ENCODE measurements at places on chromosomes 13 and 19.

DNA sequence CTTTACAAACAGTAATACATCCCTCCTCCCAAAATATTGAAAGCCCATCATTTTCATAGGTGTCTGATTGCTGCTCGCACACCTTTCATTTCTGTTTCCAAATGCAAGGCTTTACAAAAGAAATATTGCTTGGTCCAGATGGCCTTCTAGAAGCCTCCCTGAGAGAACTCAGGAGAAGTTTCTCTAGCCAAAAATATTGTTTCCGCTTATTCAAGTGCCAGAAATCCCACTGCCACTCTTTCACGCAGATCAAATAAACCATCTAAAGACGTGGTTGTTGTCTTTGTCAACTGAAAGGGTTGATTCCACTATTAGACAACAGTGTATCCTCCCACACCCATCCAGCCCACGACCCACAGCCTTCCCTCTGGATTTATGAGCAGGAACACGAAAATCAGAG, 96.2 kb downstream of the ZIC5 start:
- DNase-seq: no peak

- DNase-seq: no peak
Measured at GRCh38 chr19:45164577-45165335, 4.0 kb upstream of the NKPD1 start.

DNA sequence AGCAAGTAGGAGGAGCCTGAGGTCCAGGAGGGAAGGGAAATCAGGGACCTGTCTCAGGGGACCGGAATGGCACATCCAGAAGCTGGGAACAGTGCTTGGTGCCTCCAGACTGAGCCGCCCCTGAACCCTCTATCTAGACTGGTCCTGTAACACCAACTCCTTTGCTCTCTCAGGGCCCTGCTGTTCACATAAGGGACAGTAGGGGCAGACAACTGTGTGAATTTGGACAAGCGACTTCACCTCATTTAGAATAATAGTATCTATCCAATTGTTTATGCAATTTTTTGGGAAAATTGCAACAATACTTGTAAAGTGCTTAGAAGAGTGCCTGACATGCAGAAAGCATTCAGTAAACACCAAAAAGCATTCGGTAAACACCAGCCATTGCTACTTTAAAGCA, 14.0 kb downstream of the SYMPK start:
- DNase-seq: no peak

DNA sequence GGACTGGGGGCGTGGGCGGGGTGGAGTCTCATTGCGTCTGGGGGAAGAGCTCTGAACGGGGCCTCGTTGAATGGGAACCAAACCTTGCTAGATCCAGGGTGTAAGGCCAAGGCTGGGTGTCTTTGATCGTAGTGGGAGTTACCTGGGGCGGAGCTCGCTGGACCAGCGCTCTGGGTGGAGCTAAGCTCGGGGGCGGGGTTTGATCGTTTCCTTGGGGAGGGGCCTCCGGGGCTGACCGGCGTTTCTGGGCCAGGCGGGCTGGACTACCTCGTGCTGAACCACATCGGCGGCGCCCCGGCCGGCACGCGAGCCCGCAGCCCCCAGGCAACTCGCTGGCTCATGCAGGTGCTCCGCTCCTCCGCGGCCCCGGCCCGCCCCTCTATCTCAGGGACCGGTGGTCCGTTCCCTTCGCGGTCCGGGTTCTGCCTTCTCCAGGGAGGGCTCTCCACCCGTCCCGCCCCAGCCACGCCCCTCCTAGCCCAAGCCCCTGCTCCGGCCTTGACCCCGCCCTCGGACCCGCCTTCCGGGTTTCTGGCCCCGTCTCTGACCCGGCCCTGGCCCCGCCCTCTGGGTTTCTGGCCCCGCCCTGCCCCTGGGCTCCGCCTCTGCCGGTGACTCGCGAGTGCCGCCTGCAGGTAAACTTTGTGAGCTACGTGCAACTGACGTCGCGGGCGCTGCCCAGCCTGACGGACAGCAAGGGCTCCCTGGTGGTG, 3.3 kb upstream of the RPL36 start:
- DNase-seq: peak; percentile 74

DNA sequence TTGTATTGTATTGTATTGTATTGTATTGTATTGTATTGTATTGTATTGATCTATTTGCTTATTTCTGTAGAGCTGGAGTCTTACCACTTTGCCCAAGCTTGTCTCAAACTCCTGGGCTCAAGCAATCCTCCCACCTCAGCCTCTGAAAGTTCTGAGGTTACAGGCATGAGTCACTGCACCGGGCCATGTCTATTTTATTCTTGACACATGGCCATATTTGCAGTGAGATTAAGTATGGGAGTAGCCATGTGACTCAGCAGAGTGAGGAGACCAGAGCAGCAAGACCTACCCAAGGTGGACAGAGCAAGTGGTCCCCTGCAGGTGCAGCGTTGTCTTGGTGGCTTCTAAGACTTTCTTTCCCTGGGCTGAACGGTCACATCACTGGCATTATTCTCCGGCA, 49.1 kb upstream of the UBAC2 start:
- DNase-seq: no peak

DNA sequence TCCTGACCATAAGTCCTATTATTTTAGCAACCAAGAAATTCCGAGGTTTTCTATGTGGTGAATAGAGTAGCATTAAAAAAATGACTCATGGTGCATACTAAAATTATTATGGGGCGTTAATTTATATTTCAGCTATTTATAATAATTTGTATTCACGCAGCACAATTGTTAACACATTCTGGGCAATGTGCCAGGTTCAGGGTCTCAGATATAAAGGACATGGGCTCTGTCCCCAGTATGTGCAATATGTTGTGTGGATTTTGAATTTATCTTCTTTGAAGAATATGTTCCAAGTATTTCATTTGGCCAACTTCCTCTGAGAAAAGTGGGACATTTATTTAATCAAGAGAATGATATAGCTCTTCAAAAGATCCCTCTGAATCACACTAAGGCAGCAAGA, 1434.7 kb upstream of the PRR20A start:
- DNase-seq: no peak

DNA sequence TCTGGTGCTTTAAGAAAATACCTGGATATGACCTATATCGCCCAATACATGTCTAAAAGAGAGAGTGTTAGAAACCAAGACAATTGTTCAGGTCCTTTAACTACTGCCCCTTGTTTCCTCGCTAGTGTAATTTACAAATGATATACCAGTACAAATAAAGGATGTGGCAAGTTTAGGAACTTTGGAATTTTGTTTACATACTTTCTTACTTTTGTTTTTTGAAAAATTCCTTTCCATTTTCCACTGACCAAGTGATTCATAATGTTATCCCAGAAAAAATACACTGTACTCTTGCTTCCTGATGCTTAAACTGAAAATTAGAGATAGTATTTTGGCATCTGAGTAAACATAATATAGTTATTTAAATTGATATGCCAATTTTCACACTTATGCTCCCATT, 96.8 kb upstream of the CSNK1A1L start:
- no peak for DNase-seq

- DNase-seq: no peak
Measured at GRCh38 chr13:80168089-80168850, 172.7 kb downstream of the SPRY2 start.

GRCh38 chr19:33621065-33621785, 528 bp upstream of the CHST8 start:
- DNase-seq: no peak

DNA sequence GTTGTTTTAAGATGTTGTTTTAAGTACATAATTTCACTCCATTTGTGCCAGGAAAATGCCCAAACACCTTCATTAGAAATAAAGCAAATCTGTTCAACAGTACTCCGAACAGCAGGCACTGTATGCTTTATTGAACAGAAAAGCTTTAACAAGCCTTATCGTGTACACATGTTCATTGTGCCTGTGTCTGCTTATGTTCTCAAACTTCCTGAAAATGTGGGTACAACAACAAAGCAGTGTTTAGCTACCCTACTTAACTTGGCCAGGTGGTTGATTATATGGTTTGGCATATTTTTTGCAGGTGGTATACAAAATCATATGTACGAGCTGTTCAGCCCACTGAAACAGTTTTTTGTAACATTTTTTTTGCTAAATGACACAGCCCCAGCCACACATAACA, 718.0 kb downstream of the DACH1 start:
- no peak for DNase-seq

DNA sequence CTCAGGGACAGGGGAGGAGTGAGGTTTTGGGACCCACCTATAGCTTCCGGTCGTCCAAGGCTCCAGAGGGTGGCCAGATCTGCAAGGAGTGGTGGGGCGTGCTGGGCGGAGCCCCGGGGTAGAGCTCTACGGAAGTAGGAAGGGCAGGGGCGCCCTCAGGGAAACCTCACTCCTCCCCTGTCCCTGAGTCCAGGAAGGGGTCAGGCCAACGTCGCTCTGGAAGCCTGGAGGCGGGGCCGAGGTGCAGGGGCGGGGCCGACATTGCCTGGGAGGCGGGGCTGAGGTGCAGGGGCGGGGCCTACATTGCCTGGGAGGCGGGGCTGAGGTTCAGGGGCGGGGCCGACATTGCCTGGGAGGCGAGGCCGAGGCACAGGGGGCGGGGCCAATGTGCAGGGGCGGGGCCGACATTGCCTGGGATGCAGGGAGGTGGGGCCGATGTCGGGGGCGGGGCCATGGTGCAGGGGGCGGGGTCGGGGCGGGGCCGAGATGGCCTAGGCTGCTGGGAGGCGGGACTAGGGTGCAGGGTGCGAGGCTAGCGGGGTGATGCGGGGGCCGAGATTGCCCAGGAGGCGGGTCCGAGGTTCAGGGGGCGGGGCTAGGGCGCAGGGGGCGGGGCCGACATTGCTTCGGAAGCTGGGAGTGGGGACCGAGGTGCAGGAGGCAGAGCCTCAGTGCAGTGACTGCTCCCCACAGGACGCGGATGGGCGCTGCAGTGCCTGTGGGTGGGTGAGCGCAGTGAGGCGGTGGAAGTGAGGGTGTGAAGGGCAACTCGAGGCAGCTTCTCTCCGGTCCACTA, 4.9 kb upstream of the PALM start:
- DNase-seq: no peak

GRCh38 chr19:42455621-42456081, 12.9 kb upstream of the CXCL17 start:
- DNase-seq: no peak

- DNase-seq: no peak
Measured at GRCh38 chr19:47260476-47260875, 4.2 kb downstream of the CCDC9 start.

DNA sequence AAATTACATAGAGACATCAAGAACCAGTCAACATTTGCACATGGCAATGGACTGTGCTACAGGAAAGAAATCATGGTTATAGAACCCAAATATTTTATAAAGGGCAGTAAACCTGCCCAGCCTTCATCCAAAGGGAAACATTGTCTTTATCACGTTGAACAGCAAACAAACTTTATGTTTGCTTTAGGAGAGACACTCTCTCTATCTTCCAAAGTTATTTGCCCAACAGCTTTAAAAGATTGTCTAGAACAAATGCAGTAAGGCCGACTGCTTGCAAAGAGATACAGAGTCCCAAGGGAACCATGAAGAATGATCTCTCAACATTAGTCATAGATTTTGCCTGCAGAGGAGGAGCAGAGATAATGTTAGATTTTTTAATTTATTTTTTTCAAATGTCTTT, 1323.5 kb upstream of the SLC10A2 start:
- no peak for DNase-seq

GRCh38 chr19:4455719-4456475, 1.7 kb downstream of the UBXN6 start:
- DNase-seq: no peak

DNA sequence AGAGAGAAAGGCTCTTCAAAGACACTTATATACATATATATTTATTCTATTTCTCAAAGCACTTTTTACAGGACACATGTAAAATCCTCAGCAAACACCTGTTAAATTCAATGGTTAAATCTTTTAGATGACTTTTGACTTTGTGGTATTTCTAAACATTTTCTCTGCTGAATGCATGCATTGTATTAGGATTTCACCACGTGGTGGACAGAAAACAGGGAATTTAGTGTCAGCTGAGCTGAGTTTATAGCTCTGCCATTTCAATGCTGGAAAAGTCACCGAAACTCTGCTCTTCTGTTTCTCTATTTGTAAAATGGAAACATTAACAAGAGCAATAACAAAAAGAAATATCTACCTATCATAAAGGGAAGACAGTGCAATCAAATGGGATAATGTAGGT, 375.6 kb downstream of the ENOX1 start:
- DNase-seq: no peak

GRCh38 chr19:5814852-5815246, 10.0 kb downstream of the NRTN start:
- no peak for DNase-seq

- DNase-seq: no peak
Measured at GRCh38 chr13:102830646-102831045, 15.2 kb upstream of the ERCC5 start.

DNA sequence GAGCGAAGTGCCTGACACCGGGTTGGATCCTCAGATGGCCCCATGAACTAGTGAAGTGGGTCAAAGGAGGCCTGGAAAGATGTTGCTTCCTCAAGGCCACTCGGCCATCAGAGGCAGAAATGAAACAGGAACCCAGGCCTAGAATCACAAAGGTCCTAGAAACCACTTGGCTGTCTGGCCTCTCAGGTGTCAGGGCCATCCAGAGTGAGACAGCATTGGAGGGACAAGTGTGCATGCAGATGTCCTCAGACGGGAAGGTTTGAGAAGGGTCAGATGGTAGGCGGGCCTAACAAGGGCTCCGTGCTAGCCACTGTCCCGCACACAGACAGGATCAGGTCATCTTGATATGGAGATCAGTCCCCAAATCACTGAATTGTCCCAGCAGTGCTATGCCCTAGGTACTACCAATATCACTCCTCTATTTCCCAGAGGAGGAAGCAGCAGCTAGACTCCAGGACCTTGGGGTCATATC, 14.3 kb downstream of the CCDC97 start:
- no peak for DNase-seq

DNA sequence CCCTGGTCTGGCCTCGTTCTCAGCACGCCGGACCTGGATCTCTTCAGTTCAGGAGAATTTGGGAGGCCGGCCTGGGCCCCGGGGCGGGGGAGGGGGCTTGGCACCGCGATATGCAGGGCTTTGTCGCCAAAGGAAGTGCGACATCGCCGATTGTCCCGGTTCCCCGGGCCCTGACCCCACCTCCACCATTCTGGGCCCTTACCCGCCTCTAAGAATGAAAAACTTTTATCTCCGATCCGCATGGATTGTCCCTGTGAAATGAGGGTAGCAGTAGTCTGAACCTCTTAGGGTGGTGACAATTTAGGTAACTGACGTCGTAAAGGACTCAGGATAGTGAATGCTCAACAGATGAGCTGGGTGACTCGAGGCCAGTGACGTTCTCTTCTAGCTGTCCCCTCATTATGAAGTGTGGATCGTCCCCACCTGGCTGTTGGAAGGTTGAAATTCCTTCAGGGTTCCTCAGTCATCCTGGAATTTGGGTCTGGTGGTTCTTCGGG, 650 bp downstream of the DDA1 start:
- DNase-seq: no peak

- DNase-seq: no peak
Measured at GRCh38 chr13:76329004-76329403, 557.2 kb downstream of the KCTD12 start.

GRCh38 chr13:42233726-42234125, 38.2 kb upstream of the AKAP11 start:
- DNase-seq: no peak

GRCh38 chr19:6252066-6252465, 27.7 kb downstream of the MLLT1 start:
- DNase-seq: no peak

- DNase-seq: no peak
Measured at GRCh38 chr13:30843548-30843947, 62.5 kb upstream of the MEDAG start.

Data from amygdala (tissue), 56 donors.